ENCODE measurements at places on chromosomes 1 and 21. TPM values are rescaled to one million over a fixed set of nuclear protein-coding genes. Genes with fewer than 3 reads are reported as not detected.

- no peak for DNase-seq
- H3K4me1 ChIP-seq = no peaks in the 10 kb centered on the region
- no peak overlapping the region for H3K27ac ChIP-seq
- H3K4me3 ChIP-seq = no peak overlapping the region
- H3K27me3 ChIP-seq = no peaks in the 10 kb centered on the region
Observed at GRCh38 chr1:51946300-51946699, 44.2 kb downstream of the RAB3B start.

DNA sequence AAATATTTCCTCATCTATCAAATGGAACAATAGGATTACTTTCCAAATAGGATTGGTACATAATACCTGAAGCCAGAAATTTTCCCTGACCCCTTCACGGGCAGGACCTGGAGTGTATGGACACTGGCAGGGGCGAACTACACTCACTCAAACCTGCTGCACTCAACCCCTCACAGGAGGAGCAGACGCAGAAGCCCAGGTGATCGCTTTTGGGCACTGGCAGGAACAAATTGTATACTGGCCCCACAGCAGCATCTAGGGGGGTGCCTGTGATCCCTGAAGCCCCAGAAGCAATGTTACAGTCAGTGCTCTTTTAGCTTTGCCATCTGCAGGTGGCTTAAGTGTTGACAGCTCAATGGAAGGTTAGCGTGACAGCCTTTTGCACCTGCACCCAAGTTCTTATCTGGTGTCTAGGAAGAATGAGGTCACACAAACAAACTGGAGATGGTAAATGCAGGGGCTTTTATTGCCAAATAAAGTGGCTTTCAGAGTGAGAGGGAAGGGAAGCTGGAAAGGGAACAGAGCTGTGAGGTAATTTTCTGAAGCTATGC, 199.2 kb upstream of the NEGR1 start:
- no peak overlapping the region for H3K4me3 ChIP-seq
- peak; percentile 77 for DNase-seq
- H3K27ac ChIP-seq = peak overlapping the region; percentile 90
- no peaks in the 10 kb centered on the region for H3K27me3 ChIP-seq
- no peaks in the 10 kb centered on the region for H3K36me3 ChIP-seq

DNA sequence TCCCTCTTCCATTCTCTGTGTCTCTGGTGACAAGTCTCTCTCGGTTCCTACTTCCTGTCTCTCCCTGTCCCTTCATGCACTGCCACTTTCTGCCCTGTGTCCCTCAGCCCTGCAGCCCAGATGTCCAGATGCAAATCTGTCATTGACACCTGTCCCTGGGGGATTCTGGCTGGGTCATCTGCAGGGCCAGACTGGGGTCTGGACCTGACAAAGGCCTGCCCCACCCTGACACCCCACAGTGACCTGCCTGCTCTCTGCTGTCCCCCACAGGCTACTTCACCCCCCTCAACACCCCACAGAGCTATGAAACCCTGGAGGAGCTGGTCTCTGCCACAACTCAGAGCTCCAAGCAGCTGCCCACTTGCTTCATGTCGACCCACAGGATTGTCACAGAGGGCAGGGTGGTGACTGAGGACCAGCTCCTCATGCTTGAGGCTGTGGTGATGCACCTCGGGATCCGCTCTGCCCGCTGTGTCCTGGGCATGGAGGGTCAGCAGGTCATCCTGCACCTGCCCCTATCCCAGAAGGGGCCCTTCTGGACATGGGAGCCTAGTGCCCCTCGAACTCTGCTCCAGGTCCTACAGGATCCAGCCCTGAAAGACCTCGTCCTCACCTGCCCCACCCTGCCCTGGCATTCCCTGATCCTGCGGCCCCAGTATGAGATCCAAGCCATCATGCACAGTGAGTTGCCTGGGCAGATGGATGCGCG, 7.2 kb downstream of the THEMIS2 start:
- no peak overlapping the region for H3K4me3 ChIP-seq
- no peak overlapping the region for H3K27ac ChIP-seq
- DNase-seq = no peak

- no peaks in the 10 kb centered on the region for H3K27me3 ChIP-seq
- H3K4me1 ChIP-seq = no peaks in the 10 kb centered on the region
- DNase-seq = no peak
- H3K27ac ChIP-seq = no peak overlapping the region
Observed at GRCh38 chr1:149972547-149972946, 35.9 kb upstream of the MTMR11 start.

DNA sequence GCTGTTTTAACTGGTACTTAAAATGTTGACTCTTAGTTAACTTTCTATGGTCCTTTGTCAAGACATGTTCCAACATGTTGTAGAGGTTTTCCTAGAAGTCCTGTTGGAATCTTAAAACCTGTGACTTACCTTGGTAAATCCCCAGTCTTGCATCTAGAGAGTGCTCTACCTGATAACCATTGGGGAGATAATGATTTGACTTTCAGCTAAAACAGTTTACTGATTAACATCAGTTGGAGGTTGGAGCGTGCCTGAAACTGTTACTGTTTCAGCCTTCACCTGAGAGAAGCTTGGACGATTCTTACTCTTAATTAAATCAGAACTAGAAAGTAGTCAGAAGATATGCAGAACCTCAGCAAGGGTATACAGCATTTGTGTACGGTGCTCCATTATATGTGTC, 8.8 kb downstream of the MDM4 start:
- peak overlapping the region; percentile 42 for H3K4me3 ChIP-seq
- peaks cover 72% of the 10 kb centered on the region for H3K36me3 ChIP-seq
- peaks cover 26% of the 10 kb centered on the region for H3K4me1 ChIP-seq
- no peak for DNase-seq
- H3K27ac ChIP-seq = peak overlapping the region; percentile 93

GRCh38 chr1:23930270-23930669, 17.1 kb upstream of the CNR2 start:
- no peak for DNase-seq
- H3K36me3 ChIP-seq = no peaks in the 10 kb centered on the region
- no peak overlapping the region for H3K4me3 ChIP-seq
- no peak overlapping the region for H3K27ac ChIP-seq

DNA sequence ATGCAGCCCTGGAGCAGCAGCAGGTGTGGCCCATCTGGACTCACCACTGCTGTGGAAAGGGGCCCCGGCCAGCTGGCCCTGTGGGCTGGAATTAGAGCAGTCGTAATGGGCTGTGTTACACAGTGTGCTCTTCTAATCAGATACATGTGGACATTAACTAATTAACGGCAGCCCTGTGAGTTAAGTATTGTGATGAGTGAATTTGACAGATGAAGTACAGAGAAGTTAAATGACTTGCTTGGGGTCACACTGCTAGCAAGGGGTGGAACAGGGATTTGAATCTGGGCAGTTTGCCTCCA, 58.6 kb downstream of the MDM4 start:
- peaks cover 21% of the 10 kb centered on the region for H3K4me1 ChIP-seq
- no peak overlapping the region for H3K4me3 ChIP-seq
- peaks cover 63% of the 10 kb centered on the region for H3K36me3 ChIP-seq
- DNase-seq = no peak
- H3K27ac ChIP-seq = no peak overlapping the region

DNA sequence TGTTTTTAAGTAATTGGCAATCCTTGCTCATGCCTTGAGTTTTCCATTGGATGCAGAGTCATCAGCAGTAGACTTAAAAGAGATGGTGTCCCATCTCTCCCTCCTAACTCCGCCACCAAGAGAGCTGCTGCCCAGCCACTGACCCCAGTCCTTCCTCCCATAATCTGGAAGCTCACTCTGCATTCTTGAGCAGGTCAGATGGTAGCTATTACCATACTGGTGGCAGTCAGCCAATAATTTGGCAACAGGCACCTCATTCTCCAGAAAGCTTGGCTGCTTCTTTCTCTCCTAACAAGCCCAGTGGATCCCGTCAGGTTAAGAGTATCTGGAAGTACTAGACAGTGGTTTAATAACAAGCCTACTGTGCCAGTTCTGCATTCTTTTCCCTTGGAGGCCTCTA, 272.1 kb downstream of the ZNF648 start:
- H3K36me3 ChIP-seq = no peaks in the 10 kb centered on the region
- no peak overlapping the region for H3K27ac ChIP-seq
- H3K4me3 ChIP-seq = no peak overlapping the region
- H3K27me3 ChIP-seq = no peaks in the 10 kb centered on the region

DNA sequence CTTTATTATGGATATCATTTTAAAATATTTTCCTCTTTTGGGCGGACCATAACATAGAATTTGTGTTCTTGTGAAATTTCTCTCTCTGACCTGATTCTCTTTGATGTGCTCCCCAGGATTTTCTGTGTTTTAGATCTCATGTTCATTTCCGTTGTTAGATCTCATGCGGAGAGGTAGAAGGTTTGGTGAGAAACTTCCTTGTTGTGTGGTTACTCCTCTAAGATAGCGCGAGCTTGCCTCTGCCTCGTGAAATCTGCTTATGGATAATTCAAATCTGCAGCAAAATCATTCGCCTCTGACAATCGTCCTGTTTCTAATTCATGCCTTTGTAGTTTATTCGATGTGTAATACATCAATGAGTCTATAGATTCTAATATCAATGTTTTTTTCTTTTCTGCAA, 580.4 kb downstream of the USP25 start:
- no peaks in the 10 kb centered on the region for H3K4me1 ChIP-seq
- H3K27me3 ChIP-seq = no peaks in the 10 kb centered on the region
- no peak overlapping the region for H3K27ac ChIP-seq
- H3K4me3 ChIP-seq = no peak overlapping the region

DNA sequence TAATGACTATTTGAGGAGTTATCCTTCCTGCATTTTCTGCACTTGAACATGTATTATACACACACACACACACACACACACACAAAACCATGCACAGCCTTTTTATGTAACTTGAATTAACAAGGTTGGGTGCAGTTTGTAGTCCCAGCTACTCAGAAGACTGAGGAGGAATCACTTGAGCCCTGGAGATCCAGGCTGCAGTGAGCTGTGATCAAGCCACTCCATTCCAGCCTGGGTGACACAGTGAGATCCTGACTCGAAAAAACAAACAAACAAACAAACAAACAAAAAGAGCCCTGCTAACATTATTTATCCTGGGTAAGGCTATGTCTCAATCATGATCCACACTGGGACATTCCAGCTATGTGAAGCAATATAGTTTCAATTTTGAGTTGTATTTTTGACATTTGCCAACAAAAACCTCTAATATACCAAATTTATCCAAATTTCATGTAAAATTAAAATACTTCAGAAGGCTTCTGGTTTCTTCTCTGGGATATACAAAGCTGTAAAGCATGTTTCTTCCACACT, 156.8 kb downstream of the NTPCR start:
- no peaks in the 10 kb centered on the region for H3K4me1 ChIP-seq
- no peaks in the 10 kb centered on the region for H3K27me3 ChIP-seq
- H3K4me3 ChIP-seq = no peak overlapping the region

DNA sequence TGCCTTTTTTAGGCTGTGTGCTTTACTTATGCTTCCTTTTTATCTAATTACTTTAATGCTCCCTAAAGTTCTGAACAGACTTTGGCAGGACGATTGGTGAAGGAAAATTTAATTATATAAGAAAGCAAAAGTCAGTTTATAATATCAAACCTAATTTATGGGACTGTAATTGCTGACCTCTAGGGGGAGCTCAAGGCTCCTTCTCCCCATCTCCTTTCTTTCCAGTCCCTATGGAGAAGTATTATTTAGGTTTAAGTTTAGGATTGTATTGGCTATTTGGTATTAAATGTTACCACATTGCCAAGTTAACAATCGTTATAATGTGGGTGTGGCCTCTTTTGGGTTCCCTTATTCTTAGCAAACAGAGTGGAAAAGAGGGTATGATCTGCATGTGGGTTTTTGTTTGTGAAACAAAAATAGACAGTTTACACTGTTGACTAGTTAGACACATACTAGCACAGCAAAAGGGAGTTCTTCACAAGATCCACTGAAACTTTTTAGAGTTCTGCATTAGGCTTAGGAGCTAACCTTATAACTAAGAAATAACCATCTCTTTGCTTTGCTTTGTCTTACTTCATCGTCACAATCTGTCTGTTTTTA, 48.2 kb upstream of the TNFSF4 start:
- no peak overlapping the region for H3K27ac ChIP-seq
- no peak for DNase-seq

DNA sequence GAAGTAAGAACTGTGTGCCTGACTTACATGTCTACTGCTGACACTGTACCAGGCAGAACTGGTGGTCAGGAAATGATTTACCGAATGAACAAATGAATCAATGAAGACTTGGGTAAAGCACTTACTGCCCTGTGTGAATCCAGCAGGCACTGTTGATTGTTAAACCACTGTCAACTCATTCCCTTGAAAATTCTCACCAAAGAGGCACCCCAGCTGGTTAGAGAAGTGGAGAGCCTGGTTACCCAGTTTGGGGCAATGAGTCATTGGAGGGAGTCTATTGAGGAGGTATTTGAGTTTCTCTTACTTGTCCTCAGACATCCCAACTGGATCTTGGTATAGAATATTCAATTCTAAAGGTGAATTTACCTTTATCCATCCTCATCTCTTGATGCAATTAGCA, 34.2 kb downstream of the JUN start:
- peaks cover under 1% of the 10 kb centered on the region for H3K4me1 ChIP-seq
- H3K27ac ChIP-seq = no peak overlapping the region
- H3K36me3 ChIP-seq = no peaks in the 10 kb centered on the region
- H3K27me3 ChIP-seq = no peaks in the 10 kb centered on the region
- no peak for DNase-seq

- no peak overlapping the region for H3K4me3 ChIP-seq
- H3K27me3 ChIP-seq = no peaks in the 10 kb centered on the region
- no peaks in the 10 kb centered on the region for H3K4me1 ChIP-seq
Observed at GRCh38 chr1:47696737-47697441, 259.0 kb downstream of the FOXD2 start.

DNA sequence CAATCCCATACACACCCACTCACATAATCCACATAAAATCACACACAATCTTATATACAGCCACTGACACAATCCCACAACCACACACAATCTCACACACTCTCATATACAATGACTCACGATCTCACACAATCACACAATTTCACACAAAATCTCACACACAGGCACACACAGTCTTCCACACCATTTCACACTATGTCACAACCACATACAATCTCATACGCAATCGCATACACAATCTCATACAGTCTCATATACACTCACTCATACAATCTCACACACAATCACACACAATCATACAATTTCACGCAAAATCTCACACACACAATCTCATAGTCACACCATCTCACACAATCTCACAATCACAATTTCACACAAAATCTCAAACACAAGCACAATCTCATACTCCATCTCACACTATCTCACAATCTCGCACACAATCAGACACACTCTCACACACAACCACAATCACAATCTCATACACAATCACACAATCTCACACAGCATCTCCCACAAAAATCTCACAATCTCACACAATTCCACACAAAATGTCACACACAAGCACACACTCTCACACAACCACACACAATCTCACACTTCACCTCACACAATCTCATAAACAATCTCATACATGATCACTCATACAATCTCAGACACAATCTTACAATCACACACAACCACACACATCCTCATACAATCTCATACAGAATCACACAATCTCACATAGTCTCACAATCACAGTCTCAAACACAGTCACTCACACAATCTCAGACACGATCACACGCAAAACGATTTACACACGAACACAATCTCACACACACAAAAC, 18.5 kb downstream of the CASZ1 start:
- no peak overlapping the region for H3K4me3 ChIP-seq
- no peaks in the 10 kb centered on the region for H3K4me1 ChIP-seq
- H3K27me3 ChIP-seq = peaks cover 19% of the 10 kb centered on the region
- no peak for DNase-seq
- H3K36me3 ChIP-seq = no peaks in the 10 kb centered on the region

- peaks cover 8% of the 10 kb centered on the region for H3K36me3 ChIP-seq
- no peak overlapping the region for H3K4me3 ChIP-seq
- no peaks in the 10 kb centered on the region for H3K27me3 ChIP-seq
Observed at GRCh38 chr21:45836694-45837670, 144.6 kb upstream of the COL6A1 start.

The GON4L gene
- 31.6 TPM for total RNA-seq

The MAP10 gene
- total RNA-seq = 8.6 TPM
